ENCODE measurements at places on chromosomes 12 and 14.

- DNase-seq: no peak
Measured at GRCh38 chr14:89040080-89040459, 215.6 kb downstream of the TTC8 start.

DNA sequence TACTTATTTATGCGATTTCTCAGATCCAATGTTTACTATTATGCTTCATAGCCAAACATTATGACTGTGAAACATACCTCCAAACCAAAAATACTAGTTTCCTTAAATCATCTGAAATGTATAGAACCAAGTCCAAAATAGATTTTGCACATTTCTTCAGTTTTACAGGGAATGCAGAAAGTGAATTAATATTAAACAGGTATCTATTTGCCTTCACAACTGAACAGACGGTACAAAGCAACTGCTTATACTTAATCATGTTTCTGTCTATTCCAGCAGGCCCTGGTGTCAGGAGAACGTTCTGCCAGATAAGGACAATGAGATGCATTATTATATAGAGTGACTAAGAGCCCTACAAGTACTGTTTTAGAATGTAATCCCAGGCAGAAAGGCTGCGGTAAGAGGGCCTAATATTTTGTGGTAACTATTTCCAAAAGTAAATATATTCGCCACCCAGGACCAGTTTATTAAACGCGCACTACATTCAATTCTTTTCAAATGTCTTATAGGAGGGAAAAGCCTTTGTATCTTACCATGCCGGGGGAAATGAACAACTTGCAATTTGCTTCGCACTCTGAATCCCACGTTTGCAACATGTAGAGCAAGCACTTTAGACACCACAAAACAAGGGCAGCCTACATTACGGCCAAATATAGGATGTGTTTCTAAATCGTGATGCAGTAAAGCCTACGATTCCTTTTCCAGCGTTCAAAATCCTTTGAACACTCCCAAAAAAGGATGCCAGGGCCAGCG, 1.5 kb downstream of the CORO1C start:
- DNase-seq: no peak

GRCh38 chr12:123965382-123965781, 7.2 kb downstream of the CCDC92 start:
- no peak for DNase-seq

DNA sequence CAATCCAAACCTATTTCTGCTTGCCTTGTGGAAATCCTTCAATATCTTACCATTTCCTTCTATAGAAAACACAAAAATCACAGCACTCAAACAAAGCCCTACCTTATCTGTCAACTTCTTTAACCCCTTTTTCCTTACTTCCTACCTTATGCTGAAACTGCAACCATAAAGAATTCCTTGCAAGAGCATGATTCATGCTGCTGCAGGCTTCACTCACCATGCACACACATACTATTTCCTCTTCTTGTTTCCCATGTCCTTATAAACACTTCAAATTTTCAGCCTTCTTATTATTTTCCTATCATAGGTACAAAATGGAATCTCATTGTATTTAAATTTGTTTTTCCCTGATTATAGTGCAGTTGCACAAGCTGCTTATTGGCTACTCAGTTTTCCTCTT, 23.3 kb downstream of the LMNTD1 start:
- no peak for DNase-seq

GRCh38 chr14:41644606-41645005, 37.9 kb downstream of the LRFN5 start:
- no peak for DNase-seq

DNA sequence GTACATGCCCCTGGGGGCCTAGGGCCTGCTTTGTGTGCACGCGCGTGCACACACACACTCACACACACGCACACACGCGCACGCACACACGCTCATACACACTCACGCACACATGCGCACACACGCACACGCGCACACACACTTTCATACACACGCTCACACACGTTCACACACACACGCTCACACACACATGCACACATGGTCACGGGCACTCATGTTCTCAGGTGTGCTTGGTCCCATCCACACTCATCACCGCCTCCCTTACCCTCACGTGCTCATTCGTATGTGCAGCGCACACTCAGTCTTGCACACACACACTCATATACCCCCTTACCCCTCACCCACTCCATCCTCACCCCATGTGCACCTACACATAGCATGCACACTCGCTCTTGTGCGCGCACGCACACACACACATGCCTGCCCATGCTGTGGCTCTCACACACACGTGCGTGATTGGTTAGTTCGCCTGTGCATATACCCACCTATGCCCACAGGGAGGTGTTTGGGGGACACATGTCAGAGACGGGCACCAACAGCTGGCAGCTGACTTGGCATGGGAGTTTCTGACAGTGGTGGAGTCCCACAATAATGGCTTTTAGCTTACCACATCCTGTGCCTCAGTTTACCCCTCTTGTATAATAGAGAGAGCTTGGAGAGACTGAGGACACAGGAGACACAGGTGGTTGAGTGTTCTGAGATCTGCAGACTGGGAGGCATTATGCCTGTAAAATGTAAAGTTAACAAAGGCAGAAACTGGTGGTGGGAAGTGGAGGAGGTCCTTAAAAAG, 28.7 kb downstream of the TSPAN9 start:
- DNase-seq: no peak

- DNase-seq: peak; percentile 32
Measured at GRCh38 chr14:26841920-26842741, 244.3 kb upstream of the NOVA1 start.

Data from amniotic stem cell (primary cell).